Kidney epithelial cell (primary cell): ENCODE measurements at places on chromosomes 2 and 18.

DNA sequence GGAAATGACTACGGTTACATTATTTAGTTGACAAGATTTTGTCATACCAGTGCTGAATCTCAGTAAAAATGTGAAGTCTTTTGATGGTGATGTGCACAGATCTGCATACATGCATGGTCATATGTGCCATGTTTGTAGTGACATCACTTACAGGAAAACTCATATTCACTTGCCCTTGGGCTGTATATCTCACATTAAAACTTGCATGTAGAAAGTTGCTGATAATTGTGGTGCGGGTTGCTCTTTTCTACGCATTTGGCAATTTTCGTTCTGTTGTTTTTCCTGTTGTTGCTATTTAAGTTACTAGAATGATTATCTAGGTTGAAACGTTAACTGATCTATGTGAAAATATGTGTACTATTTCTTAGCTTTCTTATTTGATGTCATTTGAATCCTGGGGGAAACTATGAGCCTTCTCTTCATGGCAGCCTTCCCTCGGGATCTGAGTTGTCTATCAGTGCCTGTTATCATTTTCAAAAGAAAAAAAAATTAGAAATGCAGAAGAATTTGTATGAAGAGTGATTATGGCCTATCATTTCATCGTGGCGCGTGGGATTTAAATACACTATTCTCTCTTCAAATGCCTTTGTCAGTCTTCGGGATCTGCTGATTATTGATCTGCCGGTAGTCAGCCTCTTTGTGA is 296.6 kb downstream of the TMX3 start:
- DNase-seq: no peak

GRCh38 chr2:238415036-238415764 is 11.5 kb upstream of the ASB1 start:
- DNase-seq: no peak

DNA sequence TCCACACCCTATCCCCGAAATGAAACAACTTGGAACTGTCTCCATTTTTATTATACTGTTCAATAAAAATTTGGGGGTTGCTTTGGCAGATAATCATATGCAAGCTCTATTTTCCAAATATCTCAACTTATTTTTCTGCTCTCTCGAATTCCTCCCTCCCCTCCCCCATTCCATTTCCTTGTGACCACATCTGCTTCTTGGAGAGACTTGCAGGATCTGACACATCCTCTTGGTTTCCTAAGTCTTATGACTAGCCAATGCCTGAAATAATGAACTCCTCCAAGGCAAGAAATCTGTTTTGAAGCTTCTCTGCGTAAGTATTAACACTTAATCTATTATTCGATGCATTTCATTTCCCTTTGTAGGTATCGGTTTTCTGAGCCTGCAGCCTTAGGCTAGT is 16.1 kb downstream of the TGIF1 start:
- peak; percentile 68 for DNase-seq

- DNase-seq: no peak
Measured at GRCh38 chr2:36516136-36516870, 81.7 kb downstream of the FEZ2 start.

DNA sequence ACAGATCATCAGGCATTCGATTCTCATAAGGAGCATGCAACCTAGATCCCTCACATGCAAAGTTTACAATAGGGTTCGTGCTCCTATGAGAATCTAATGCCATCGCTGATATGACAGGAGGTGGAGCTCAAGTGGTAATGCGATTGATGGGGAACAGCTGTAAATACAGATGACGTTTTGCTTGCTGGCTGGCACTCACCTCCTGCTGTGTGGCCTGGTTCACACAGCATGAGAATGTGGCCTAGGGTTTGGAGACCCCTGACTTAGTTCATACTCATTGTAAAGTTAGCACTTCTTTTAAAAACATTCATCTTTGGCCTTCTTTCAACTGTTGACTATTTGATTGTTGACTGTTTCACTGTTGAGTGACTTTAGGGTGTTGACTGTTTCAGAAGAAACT is 8.7 kb upstream of the CHMP1B start:
- DNase-seq: no peak

DNA sequence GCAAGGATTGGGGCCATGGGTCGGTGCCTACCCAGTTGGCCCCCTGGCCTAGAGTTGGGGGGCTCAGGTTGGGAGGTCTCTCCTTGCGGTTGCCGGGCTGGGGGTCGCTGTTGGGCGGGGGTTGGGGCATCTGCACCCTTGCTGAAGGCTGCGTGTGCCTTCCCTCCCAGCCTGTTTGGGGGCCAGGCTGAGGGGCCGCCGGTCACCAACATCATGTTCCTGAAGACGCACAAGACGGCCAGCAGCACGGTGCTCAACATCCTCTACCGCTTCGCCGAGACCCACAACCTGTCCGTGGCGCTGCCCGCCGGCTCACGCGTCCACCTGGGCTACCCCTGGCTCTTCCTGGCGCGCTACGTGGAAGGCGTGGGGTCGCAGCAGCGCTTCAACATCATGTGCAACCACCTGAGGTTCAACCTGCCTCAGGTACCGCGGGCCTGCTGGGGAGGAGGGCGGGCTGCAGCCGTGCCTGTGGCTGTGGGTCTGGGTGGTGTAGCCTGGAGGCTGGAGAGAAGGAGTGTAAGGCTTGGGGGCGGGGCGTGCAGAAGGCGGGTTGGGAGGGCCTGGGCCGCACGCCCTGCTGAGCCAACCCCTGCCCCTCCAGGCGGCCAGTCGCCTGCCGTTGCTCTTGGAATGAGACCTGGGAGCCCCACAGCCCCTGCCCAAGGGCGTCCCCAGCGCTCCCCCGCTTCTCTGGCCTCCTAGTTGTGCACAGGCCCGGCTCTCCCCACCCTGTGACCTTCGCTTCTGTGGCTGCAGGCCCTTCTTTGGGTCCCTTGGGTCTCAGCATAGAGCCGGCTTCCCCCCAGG is 7.2 kb upstream of the NEU4 start:
- DNase-seq: no peak

GRCh38 chr18:65235966-65236624 is 514.7 kb upstream of the CDH7 start:
- DNase-seq: peak; percentile 65

- no peak for DNase-seq
Measured at GRCh38 chr18:8224576-8224975, 384.7 kb upstream of the RAB12 start.

- DNase-seq: no peak
Measured at GRCh38 chr2:36451512-36451911, 95.9 kb downstream of the CRIM1 start.

- DNase-seq: no peak
Measured at GRCh38 chr2:198968545-198968944, 489.2 kb downstream of the SATB2 start.

DNA sequence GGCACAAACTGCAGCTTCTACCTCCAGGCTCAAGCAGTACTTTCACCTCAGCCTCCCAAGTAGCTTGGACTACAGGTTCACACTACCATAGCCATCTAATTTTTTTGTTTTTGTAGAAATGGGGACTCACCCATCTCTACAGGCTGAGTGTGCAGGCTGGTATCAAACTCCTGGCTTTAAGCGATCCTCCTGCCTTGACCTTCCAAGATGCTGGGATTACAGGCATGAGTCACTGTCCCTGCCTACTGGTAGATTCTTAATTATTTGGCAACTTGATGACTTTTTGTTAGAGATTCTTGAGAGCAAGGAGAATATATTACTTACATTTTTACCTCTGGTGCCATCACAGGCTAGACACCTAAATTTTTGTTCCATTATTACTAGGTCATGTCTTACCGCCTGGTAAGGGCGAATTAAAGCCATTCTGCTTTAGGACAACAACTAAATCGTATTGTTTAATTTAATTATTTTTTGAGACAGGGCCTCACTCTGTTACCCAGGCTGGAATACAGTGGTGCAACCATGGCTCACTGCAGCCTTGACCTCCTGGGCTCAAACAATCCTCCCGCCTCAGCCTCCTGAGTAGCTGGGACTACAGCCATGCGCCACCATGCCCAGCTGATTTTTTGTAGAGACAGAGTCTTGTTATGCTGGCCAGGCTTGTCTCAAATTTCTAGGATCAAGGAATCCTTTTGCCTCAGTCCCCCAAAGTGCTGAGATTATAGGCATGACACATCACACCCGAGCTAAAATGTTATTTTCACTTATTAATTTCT is 15.7 kb downstream of the DYNC1I2 start:
- no peak for DNase-seq

DNA sequence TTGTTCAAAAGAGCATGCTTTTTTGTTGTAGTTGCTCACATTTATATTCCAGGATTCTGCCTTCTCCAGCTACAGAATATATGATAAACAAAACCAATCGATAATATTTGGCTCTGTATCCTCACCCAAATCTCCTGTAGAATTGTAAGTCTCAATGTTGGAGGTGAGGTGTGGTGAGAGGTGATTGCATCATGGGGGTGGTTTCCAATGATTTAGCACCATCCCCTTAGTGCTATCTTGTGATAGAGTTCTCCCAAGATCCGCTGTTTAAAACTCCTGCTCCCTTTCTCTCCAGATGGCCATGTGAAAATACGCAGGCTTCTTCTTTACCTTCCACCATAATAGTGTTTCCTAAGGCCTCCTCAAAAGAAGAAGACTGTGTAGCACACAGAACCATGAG is 98.7 kb upstream of the SCN7A start:
- no peak for DNase-seq

DNA sequence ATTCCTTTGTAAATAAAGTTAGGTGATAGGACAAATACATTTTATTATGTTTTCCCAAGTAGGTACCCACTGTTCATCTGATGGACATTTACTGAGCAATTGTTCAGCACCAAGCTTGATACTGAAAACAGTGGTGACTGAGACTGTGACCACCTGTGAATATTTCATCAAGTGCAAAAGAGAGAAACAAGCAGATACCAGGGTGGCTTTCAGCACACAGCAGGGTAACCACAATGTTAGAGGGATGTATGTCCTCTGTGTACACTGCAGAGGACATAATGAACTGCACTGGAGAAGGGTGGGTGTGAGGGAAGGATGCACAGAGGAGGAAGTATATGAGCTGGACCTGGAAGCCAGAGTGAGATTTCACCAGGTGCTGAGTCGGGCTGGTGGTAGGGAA is 411.8 kb downstream of the RAD51AP2 start:
- DNase-seq: no peak

DNA sequence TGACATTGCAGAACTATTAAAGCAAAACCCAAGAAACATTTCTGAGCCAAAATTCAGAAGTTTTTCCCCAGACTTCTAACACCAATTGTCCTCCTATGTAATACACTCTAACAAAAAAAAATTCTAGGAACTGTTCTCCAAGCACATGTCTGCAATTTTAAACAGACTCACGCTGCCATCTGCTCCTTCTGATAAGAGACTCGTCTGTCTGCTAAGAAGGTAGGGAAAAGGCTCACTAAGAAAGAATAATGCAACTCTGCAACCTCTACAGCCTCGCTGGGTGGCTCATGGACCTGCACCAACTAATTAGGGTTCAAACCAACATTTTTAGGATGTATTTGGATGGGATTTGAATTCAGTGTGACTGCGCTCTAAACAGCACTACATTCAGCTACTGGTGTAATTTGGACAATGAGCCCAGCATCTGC is 366.5 kb downstream of the DSC3 start:
- no peak for DNase-seq

DNA sequence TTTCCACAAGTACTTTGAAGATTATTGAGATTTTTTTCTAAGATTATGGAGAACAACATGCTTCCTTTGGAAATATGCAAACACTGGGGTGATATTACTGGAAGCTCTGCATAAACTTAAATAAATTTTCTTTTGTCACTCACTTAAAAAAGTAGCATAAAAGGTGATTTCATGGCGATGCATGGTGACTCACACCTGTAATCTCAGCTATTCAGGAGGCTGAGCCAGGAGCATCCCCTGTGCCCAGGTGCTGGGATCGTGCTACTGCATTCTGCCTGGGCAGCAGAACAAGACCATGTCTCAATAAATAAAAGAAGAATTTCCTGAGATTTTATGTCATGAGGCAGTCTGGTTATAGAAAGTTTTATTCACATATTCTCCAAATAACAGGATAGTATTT is 679.1 kb upstream of the CDH2 start:
- no peak for DNase-seq

DNA sequence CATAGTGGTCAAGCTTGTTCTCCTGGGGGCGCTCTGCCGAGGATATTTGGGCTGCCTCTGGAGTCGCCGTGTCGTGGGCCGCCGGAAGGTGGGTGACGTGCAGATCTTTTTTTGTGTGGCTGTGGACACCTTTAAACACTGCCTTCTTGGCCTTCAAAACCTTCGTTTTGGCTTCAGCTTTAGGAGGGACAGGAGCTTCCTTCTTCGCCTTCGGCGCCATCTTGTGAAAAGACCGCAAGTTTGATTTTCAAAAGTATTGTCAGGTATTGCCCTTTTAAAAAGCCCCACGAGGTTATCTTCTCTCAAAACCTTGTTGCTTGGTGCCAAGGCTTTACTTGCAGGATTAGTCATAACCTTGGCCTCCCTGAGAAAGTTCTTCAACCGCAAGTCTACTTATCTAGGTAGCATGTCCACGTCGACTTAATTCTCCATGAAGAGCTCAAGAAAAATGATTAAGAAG is 20.8 kb downstream of the LAMA3 start:
- DNase-seq: no peak

DNA sequence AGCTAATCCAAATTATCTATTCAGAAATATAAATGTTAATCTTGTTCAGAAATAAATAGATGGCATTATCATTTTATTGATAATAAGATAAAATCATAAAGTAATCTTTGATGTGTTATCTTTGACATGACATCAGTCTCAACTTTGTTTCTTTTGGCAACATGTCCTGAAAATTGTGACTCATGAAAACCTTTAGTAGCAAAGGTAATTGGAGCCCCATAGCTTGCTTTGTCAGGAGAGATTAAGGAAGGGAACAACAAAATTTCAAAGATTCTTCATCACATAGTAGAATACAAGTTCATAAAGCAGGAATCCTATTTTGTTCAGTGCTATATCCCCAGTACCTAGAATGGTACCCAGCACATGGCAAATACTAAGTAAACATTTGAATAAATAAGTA is 165.4 kb downstream of the KCNE4 start:
- no peak for DNase-seq

DNA sequence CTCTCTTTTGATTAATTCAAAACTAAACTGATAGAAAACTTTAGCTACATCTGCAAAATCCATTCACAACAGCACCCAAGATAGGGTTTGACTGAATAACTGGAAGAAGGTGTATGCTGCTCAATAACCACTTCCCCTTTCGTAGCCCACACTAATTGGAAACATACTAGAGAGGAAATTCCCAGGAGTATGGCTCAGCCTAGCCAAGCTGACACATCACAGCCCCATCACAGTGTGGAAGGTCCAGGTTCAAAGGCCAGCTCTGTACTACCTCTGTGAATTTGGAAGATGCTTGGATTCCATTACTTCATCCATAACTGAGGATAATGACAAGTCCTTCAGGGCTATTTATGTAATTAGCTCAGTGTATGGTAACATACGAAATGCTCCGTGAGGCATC is 185.4 kb downstream of the FBXO15 start:
- no peak for DNase-seq

DNA sequence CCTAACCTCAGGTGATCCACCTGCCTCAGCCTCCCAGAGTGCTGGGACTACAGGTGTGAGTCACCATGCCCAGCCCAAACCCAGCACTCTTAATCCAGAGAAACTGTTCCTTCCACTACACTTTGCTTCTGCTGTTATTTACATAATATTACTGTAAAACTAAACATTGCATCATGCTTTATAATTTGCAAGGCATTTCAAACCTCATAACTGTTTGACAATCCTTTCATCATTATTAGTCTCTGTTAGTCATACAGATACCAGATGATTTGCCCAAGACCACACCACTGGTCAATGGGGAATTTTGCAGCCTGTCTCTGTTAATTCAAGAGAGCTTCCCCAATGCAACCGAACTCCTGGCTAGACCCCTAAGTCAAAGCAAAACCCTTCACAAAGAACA is 338.3 kb downstream of the ALK start:
- DNase-seq: no peak
